Muscle of arm (tissue), 14 donors: ENCODE measurements at places on chromosomes 13 and 19. TPM values are rescaled to one million over a fixed set of nuclear protein-coding genes. Genes with fewer than 3 reads are reported as not detected.

Gene GRIK5
- 1.7 TPM for polyA plus RNA-seq

Gene MEF2B
- not detected for polyA plus RNA-seq

Gene ZNF763
- 2.0 TPM for polyA plus RNA-seq

Gene PSG11
- polyA plus RNA-seq = 0.57 TPM

Gene CASP14
- polyA plus RNA-seq = 3.6 TPM

Gene PSG2
- polyA plus RNA-seq = not detected

Gene SLC1A6
- not detected for polyA plus RNA-seq

Gene PSG6
- polyA plus RNA-seq = not detected

Gene IZUMO4
- 2.6 TPM for polyA plus RNA-seq

Gene HNRNPM
- 196 TPM for polyA plus RNA-seq

Gene KIR3DL2
- polyA plus RNA-seq = not detected
